Astrocyte (in vitro differentiated cells and primary cell): ENCODE measurements at places on chromosomes 7 and 10. TPM values are rescaled to one million over a fixed set of nuclear protein-coding genes. Genes with fewer than 3 reads are reported as not detected.

Gene DKK1
- total RNA-seq = 7.4 and 13.7 TPM in 2 replicates

Gene PLEKHA1
- total RNA-seq = 30.9 and 31.7 TPM in 2 replicates

Gene SYCE1
- total RNA-seq = 0.23 TPM in 1 of 2 replicates, not detected in the other

Gene GIMAP4
- total RNA-seq = not detected in 2 replicates

GRCh38 chr10:103692952-103693811, 162.2 kb downstream of the SH3PXD2A start:
- no peak for DNase-seq
